ENCODE measurements at places on chromosomes 6 and 20. TPM values are rescaled to one million over a fixed set of nuclear protein-coding genes. Genes with fewer than 3 reads are reported as not detected.

DNA sequence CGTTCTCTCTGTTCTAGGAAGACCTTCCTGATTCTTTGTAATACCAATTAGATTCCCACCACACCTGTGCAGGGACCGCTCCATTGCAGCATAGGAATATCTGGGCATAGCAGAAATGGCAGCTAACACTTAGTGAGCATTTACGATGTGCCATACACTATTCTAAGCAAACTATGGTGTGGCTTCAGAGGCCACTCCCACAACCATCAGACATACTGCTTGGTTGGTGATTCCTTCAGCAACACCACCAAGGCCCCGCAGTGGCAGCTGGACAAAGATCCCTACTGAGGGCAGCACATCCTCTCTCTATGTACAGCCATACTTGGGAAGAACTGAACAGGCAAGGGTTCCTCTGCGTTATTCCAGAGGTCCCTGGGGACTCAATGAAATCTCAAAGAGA, 6.2 kb downstream of the KCNK5 start:
- H3K4me3 ChIP-seq, result no peak overlapping the region
- no peak overlapping the region for H3K27ac ChIP-seq
- no peaks in the 10 kb centered on the region for H3K27me3 ChIP-seq
- no peak for DNase-seq
- H3K36me3 ChIP-seq, result peaks cover 5% of the 10 kb centered on the region

GRCh38 chr6:124223611-124224345, 420.1 kb downstream of the NKAIN2 start:
- H3K27me3 ChIP-seq, result no peaks in the 10 kb centered on the region
- no peaks in the 10 kb centered on the region for H3K4me1 ChIP-seq
- no peaks in the 10 kb centered on the region for H3K36me3 ChIP-seq
- no peak for DNase-seq
- H3K4me3 ChIP-seq, result no peak overlapping the region

DNA sequence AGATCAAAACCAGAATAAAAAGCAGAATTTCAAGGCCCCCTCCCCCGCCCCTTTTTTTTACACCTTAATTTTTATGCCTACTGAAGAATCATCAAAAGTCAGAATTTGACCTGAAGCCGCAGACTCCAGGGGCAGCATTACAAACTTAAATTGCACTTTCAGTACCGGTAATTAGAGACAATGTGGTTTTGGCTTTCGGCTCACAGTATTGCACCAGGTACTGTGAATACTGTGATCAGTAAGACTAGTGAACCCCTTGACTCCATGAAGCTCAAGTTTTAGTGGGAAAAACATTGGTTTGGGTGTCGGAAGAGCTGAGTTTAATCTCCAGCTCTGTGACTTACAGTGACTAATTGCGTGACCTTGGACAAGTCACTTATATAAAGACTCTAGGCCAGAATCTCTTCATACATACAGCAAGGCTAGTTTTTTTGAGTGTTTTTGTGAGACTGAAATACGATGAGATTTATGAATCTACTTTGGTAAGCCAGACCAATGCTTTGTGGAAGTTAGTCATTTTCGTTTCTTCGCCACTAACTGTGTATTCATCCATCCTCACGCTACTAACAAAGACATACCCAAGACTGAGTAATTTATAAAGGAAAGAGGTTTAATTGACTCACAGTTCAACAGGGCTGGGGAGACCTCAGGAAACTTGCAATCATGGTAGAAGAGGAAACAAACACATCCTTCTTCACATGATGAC, 114.7 kb downstream of the SASH1 start:
- no peaks in the 10 kb centered on the region for H3K36me3 ChIP-seq
- H3K27me3 ChIP-seq, result no peaks in the 10 kb centered on the region
- H3K4me1 ChIP-seq, result no peaks in the 10 kb centered on the region
- no peak overlapping the region for H3K4me3 ChIP-seq
- H3K27ac ChIP-seq, result no peak overlapping the region
- no peak for DNase-seq

DEFB110 gene
- total RNA-seq, result not detected

DNA sequence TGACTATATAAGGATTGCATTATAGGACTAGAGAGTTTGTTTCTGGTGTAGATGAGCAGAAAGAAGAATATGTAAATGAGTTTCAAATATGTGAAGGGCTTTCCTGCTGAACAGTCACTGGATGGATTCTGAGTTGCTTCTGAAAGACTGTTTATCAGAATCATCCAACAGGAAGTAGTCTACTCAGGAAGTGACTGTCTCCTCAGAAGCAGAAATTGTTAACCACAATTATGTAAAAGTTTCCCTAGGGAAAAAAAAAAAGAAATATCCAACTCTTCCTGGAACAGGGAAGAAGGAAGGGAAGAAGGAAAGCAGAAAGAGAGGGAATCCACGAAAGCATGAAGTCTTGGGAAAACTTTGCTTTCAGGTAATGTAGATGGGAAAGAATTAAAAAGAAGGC, 138.9 kb downstream of the TENT5A start:
- no peaks in the 10 kb centered on the region for H3K36me3 ChIP-seq
- no peaks in the 10 kb centered on the region for H3K4me1 ChIP-seq

GRCh38 chr20:25009218-25010145, 16.9 kb upstream of the APMAP start:
- no peaks in the 10 kb centered on the region for H3K27me3 ChIP-seq
- DNase-seq, result no peak
- H3K4me3 ChIP-seq, result no peak overlapping the region
- no peaks in the 10 kb centered on the region for H3K4me1 ChIP-seq

- no peak overlapping the region for H3K4me3 ChIP-seq
- H3K27ac ChIP-seq, result no peak overlapping the region
- DNase-seq, result no peak
- H3K36me3 ChIP-seq, result no peaks in the 10 kb centered on the region
Observed at GRCh38 chr6:38522322-38522721, 117.4 kb downstream of the BTBD9 start.

DNA sequence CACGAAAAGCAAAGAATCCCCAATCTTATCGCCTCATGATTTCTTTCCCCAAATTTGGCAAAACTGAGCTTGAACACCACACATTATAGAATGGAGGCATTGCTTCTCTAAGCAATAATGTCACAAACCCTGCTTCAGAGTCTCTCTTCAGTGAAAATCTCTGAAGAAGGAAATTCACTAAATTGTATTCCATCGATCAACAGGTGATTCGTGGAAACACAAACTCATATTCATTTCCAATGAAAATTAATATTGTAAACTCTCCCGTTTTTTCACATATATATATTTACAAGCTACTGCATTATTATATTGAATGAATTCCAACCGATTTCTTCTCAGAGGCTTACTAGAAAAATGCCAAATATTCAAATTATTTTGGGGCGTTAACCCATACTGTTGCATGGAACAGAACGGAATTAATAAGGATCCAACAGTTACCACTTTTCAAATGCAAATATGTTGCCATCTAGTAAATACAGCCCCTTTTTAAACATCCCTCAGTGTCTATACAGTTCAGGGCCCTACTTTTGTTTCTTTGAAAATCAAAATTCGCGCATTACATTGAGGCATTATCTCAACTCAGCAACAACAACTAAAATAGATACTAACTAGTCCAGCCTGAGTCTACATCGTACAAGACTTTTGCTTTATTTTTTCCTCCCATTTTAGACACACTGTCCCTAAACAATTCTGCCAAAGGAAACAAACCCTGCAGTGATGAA, 1.3 kb downstream of the KIF13A start:
- no peaks in the 10 kb centered on the region for H3K36me3 ChIP-seq
- H3K27ac ChIP-seq, result no peak overlapping the region
- no peak for DNase-seq
- H3K27me3 ChIP-seq, result no peaks in the 10 kb centered on the region

GRCh38 chr20:34643928-34644327, 33.0 kb downstream of the PIGU start:
- DNase-seq, result no peak
- no peak overlapping the region for H3K27ac ChIP-seq
- no peaks in the 10 kb centered on the region for H3K4me1 ChIP-seq
- H3K27me3 ChIP-seq, result no peaks in the 10 kb centered on the region
- H3K4me3 ChIP-seq, result no peak overlapping the region
- H3K36me3 ChIP-seq, result no peaks in the 10 kb centered on the region

GLP1R gene
- 2.6 TPM for total RNA-seq

- no peaks in the 10 kb centered on the region for H3K4me1 ChIP-seq
- H3K27ac ChIP-seq, result no peak overlapping the region
- H3K4me3 ChIP-seq, result no peak overlapping the region
- no peaks in the 10 kb centered on the region for H3K36me3 ChIP-seq
- DNase-seq, result no peak
Observed at GRCh38 chr6:30965140-30965601, 18.3 kb upstream of the MUC21 start.

RIPPLY2 gene
- 1.9 TPM for total RNA-seq

OR12D3 gene
- total RNA-seq, result not detected

EYS gene
- not detected for total RNA-seq

DNA sequence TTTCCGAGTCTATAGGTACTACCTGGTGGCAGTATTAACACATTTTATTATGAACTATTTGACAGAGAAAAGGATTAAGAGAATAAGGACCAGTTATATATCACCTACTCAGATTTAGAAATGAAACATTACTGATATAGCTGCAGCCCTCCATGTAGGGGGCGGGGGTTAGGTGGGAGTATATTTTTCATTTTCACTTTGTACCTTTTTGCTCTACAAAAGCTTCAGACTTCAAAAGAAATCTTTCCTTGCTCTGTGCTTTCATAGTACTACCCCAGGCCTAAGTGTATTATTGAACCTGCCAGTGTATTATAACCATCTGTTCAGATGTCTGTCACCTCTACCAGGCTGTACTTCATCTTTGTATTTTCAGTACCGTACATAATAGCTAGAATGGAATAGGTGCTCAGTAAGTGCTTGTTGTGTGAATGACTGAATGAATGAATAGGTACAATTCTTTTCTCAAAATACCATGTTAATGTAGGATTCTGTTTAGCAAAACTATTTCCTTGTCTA, 43.0 kb downstream of the CDKAL1 start:
- no peaks in the 10 kb centered on the region for H3K4me1 ChIP-seq
- no peaks in the 10 kb centered on the region for H3K27me3 ChIP-seq
- H3K36me3 ChIP-seq, result no peaks in the 10 kb centered on the region
- no peak overlapping the region for H3K27ac ChIP-seq
- H3K4me3 ChIP-seq, result no peak overlapping the region

RCAN2 gene
- total RNA-seq, result 8.1 TPM

SLC22A7 gene
- not detected for total RNA-seq

DNA sequence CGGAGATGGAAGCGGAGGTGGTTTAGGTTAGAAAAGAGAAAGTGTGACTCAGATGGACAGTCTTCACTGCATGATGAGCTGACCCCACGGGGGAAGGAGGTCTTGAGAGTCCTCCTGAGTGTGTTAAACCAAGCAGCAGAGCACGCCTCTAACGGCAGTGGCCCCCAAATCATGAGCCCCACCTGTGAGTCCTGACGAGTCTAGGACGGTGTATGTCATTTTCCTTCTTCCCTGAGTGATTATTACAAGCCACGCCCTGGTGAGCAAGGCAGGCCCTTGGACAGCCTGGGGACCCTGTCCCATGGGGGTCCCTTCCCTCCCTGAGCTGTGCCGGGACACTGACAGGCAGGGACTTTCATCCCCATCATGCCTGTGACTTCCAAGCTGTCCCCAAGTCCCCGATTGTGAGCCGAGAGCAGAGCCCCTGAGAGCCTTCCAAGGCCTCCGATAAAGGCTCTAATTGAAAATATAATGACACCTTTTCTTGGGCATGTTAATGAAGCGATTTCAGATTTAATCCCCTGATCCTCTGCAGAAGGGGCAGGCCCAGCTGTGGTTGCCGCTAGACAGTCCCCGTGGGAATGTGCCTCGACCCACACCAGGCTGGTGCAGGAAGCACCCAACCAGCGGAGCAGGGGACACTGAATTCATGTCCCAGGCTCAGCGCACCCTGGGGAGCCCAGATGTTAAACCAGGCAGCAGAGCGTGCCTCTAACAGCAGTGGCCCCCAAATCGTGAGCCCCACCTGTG, 320.1 kb downstream of the TAF4 start:
- no peak for DNase-seq
- H3K27me3 ChIP-seq, result no peaks in the 10 kb centered on the region
- H3K4me3 ChIP-seq, result no peak overlapping the region
- no peaks in the 10 kb centered on the region for H3K36me3 ChIP-seq

- H3K4me1 ChIP-seq, result peaks cover 3% of the 10 kb centered on the region
- DNase-seq, result no peak
- no peaks in the 10 kb centered on the region for H3K27me3 ChIP-seq
- peaks cover 10% of the 10 kb centered on the region for H3K36me3 ChIP-seq
Observed at GRCh38 chr6:27830212-27830599, 82.0 kb downstream of the OR2B2 start.

DNA sequence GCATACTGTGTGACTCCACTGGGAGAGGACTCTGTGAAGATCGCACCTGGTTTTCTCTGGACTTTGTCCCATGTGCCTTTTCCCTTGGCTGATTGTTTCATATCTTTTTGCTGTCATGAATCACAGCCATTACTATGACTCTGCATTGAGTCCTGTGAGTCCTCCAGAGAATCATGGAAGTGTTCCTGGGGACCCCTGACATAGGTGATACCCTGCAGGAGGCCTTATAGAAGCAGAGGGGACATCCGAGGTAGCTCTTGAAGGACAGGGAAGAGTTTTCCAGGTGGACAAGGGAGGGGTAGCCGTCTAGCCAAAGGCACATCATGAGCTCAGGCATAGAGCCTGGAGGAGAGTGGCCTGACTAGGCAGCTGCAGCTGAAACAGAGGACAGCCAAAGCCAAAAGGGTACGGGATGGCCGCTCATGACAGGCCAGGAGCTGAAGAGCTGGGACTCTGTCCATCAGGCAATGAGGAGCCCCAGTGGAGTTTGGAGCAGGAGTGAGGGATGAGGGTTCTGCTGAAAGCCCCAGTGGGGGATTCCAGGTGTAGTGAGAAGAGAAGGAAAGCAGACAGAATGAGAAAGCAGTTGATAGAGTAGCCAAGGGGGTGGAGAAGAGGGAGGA, 86.6 kb upstream of the TOX2 start:
- H3K36me3 ChIP-seq, result no peaks in the 10 kb centered on the region
- no peak overlapping the region for H3K27ac ChIP-seq
- no peaks in the 10 kb centered on the region for H3K27me3 ChIP-seq
- no peaks in the 10 kb centered on the region for H3K4me1 ChIP-seq

PTGIS gene
- total RNA-seq, result 40.2 TPM

BPI gene
- total RNA-seq, result not detected

- no peaks in the 10 kb centered on the region for H3K36me3 ChIP-seq
- H3K4me3 ChIP-seq, result no peak overlapping the region
- no peak overlapping the region for H3K27ac ChIP-seq
- H3K27me3 ChIP-seq, result no peaks in the 10 kb centered on the region
- H3K4me1 ChIP-seq, result peaks cover 1% of the 10 kb centered on the region
Observed at GRCh38 chr20:15945289-15945688, 628.0 kb downstream of the KIF16B start.

DNA sequence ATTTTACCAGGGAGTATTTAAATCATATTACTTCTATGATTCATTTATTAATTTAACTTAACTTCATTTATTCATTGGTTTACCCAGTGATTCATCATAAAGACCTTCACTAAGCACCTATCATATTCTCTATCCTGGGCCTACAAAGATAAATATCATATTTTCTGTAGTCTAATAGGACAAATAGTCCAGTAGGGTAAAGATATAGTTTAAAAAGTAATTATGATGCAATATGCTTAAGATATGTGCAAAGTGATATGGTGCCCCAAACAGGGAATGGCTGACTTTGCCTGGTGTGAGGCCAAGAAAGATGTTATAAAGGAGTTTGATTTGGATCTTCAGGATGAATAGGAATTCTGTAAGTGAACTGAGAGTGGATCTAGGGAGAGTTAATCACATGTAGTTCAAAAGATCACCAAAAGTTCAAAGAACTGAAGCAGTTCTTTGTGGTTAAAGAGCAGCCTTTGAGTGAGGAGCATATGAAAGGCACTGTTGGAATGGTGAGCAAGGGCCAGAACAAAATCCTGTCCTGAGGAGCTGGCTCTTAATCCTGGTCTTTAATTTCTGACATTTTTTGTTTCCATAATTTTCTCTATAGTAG, 45.5 kb downstream of the MLIP start:
- no peak overlapping the region for H3K4me3 ChIP-seq
- H3K27me3 ChIP-seq, result no peaks in the 10 kb centered on the region
- DNase-seq, result no peak
- H3K27ac ChIP-seq, result no peak overlapping the region
- no peaks in the 10 kb centered on the region for H3K36me3 ChIP-seq

Measured in H1 (cell line).